ENCODE measurements at places on chromosomes 1 and 21.

- DNase-seq: no peak
Measured at GRCh38 chr1:109990302-109990653, 5.7 kb downstream of the AHCYL1 start.

DNA sequence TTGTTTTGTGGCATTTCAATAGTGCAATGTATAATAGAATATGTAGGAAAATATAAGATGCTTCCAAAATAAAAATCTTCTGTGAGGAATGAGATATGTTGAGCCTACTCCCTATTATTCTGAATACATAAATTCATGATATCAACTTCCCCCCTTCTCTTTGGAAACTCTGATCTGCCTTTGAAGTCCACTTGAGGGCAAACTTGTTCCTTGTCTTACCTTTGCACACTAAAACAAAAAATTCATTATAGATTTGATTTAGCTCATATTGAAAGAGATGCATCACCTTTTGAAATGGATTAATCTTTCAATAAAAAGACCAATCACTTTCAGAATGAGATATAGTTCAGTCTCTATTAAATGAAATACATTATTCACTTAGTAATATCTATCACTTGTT, 580.7 kb upstream of the ADGRL4 start:
- DNase-seq: no peak

DNA sequence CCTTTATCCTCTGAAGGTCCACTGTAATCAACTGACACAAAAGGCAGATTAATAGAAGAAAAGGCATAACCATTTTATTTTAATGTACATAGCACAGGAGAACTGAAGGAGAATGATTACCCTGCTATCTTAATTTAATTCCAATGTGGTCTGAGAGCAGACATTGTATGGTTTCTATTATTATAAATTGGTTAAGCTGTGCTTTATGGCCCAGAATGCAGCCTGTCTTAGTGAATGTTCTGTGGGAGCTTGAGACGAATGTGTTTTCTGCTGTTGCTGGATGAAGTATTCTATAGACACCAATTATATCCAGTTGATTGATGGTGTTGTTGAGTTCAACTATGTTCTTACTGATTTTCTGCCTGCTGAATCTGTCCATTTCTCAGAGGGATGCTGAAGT, 25.0 kb upstream of the SLC2A1 start:
- no peak for DNase-seq

DNA sequence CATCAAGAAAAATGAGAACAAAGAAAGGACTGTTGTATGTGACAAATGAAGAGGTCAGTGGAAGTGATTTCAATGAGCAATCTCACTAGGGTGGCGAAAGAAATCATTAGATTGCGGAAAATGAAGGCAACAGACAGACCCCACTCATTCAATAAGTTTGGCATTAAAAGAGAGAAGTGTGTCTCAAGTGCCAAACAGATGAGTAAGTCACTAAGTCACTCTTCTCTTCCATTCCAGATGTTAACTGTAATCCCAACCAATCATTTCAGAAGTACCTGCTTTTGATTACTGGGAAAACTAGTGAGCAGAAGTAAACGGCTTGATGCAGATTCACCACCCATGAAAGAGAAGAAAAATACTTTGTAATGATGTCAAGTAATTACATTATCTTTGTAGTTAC, 144.3 kb upstream of the PRMT6 start:
- no peak for DNase-seq

GRCh38 chr1:52080014-52080415, 23.9 kb downstream of the BTF3L4 start:
- DNase-seq: no peak

Data from iPS DF 6.9 (cell line).